NCI-H2227 treated with DMSO at 0.1 percent for 48 hours (cell line): ENCODE measurements at places on chromosomes 4 and X.

GRCh38 chrX:1223242-1223600 is 10.8 kb upstream of the CRLF2 start:
- no peak for DNase-seq

DNA sequence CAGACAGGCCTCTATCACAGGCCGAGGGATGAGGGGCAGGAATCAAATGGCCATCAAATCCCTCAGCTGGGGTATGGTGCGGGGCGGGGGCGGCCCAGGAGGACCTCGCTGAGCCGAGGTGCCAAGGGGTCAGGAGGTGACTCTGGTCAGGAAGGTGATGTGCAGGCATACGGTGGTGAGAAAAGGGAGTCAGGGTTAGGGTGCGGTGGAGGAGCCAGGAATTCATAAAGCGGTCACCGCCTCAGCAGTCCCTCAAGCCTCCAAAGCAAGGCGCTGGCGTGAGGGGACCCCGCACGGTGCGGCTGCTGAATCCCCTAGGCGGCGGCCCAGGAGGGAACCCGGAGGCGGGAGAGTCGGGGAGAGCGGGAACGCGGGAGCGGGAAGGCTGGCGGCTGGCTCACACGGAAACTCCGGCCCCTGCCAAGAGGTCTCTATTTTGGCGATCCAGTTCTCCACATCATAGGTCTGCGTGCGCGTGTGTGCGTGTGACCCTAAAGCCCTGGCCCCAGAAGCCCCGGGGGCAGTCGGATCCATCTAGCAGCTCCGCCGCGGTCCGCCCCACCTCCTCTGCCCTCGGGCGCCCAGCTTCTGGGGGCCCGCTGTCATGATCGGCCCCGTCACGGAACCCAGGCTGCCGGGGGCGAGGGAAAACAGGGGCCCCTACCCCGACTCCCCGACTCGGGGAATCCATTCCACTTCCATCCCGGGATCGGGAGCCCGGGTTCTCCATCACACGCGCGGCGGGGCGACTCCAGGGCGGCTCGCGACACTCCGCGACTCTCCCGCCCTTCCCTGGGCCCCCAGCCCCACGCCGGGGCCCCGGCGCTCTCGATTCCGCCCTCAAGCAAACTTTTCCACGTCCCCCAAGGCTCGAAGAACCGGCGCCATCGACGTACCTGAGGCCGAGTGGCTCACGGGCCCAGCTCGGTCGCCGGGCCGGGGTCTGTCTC is 593 bp downstream of the ELF4 start:
- no peak for DNase-seq

- DNase-seq, result no peak
These were observed 45.7 kb downstream of the ZNF721 start for GRCh38 chr4:453267-453666.

GRCh38 chrX:67523932-67524331 is 19.9 kb upstream of the AR start:
- no peak for DNase-seq

DNA sequence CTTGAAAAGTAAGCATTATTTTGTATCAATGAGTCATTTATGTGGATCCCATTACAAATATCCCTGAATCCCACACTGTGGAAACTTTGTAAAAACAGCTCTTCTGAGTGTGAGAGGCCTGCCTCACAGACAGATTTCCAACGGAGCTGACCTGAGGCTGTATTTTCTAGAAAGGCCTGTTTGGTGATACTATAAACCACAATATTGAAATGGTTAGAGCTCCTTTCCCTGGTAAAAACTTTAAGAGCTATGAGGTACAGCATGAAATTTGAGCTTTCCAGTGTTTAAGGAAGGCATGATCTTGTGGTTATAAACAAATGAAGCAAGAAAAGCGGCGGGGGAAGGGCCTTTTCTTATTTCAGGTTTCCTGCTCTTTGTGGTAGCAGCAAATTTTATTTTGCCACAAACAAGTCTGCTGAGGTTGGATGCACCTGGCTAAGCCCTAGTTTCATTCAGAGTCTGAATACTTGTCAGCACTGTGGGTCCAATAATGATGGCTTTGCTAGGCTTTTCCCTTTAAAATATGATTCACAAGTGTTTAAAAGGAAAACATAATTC is 86.8 kb upstream of the ETNPPL start:
- DNase-seq, result no peak

- no peak for DNase-seq
These were observed 5.7 kb downstream of the ZNF275 start for GRCh38 chrX:153339662-153340061.

DNA sequence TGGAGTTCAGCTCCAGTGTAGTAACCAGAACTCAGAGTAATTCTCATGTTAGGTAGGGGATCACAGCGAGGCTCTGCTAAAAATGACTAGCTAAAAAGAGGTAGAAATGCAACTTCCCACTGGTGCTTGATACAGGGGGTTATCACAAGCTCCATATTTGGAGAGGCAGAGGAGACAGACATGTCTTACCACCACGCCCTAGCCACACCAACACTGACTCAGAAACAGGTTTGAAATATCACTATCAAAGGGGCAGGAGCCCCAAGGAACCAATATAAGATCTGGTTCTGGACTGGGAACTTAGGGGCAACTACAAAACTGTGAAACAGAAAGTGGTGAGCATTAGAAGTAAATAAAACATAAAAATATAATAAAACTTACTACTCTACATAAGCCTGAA is 62.9 kb downstream of the IQCM start:
- DNase-seq, result no peak

DNA sequence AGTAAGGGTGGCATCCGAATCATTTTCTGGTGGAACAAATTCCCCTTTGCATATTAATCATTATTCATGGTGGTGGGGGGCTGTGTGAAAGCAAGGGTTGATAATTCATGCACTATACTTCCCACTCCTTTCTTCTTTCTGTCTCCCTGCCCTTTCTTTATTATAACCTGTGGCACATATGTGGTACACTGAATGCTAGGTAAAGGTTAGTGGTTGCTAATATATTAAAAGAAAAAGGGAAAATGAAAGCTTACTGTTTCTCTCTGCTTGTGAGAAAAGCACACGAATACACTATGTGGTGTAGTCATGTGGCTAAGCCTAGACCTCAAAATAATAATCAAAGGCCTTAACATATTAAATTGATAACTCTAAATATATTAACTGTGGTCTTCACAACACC is 178.4 kb upstream of the RPS6KA3 start:
- DNase-seq, result no peak

GRCh38 chrX:21171181-21171580 is 203.0 kb upstream of the CNKSR2 start:
- no peak for DNase-seq

- no peak for DNase-seq
These were observed 60.7 kb upstream of the DHRSX start for GRCh38 chrX:2561456-2561855.

GRCh38 chrX:264634-265455 is 16.3 kb upstream of the PLCXD1 start:
- no peak for DNase-seq

- DNase-seq, result no peak
These were observed 63.1 kb upstream of the KLHL13 start for GRCh38 chrX:118179718-118180117.

DNA sequence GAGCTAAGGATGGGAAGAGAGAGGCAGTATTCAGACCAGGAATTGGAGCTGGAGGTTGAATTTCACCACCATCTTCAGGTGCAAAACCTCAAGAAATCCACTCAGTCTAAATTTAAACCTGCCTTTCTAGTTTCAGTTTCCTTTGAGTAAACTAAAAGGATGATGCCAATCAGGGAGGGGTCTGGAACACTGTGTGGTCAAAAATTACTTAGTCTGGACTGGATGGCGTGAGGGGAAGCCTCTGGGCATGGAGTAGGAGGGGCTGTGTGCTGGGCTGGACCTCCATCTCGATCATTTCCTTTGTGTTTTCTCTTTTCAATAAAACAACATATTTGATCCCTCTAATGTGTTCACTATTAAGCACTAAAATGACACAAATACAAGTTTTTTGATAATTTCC is 120.1 kb downstream of the GC start:
- DNase-seq, result no peak

GRCh38 chrX:45187731-45188130 is 12.9 kb downstream of the DIPK2B start:
- DNase-seq, result no peak

GRCh38 chrX:15366506-15367352 is 17.5 kb downstream of the VEGFD start:
- no peak for DNase-seq

DNA sequence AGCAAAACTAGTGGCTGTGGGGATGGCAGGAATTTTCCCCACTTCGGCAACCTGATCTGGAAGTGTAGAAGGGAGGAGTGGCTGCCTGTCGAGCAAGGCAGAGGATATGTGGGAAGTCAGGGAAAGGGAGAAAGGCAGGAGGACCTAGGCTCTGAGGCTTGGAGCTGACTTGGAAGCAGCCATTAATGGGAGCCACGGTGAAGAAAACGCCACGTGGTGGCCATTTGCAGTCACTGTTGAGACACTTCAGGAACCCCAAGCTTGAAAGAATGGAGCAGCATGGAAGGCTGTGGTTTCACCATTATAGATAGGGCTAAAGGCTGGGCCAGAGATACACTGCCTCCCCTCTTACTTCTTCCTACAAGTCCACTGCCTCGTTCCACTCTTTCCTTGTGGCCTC is 41.8 kb upstream of the MAML3 start:
- no peak for DNase-seq

GRCh38 chr4:137621056-137621455 is 88.8 kb upstream of the PCDH18 start:
- DNase-seq, result peak; percentile 32

- DNase-seq, result no peak
These were observed 137.2 kb downstream of the FNIP2 start for GRCh38 chr4:158906073-158906472.

DNA sequence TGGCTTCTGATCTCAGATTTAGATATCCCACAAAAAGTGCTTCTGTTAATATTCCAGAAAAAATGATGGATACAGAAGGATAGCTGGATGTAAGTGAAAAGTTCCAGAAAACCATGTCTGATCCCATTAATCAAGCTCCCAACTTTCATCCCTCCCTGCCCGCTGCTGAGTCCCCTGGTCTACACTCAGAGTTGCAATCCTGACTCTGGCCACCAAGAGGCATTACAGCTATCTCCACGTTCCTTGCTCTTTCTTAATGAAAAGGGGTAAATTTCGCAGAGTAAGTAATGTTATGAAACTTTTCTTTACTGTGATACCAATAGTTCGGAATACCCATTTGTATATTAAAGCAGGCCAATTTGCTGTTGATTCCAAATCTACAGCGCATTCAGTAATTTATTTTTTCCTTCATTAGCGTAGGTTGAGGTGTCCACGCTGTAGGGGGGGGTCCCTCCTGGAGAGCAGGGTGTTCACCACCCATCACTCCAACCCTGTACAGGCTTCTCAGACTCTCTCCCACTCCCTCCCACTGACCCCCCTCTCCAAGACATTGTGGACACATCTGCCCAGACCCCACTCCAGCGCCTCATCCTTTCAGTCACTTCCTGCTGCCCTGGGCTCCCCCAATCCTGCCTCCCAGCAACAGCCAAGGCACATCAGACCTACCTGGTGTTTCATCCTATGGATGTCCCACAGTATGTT is 55.1 kb downstream of the RAB40A start:
- DNase-seq, result peak; percentile 22

DNA sequence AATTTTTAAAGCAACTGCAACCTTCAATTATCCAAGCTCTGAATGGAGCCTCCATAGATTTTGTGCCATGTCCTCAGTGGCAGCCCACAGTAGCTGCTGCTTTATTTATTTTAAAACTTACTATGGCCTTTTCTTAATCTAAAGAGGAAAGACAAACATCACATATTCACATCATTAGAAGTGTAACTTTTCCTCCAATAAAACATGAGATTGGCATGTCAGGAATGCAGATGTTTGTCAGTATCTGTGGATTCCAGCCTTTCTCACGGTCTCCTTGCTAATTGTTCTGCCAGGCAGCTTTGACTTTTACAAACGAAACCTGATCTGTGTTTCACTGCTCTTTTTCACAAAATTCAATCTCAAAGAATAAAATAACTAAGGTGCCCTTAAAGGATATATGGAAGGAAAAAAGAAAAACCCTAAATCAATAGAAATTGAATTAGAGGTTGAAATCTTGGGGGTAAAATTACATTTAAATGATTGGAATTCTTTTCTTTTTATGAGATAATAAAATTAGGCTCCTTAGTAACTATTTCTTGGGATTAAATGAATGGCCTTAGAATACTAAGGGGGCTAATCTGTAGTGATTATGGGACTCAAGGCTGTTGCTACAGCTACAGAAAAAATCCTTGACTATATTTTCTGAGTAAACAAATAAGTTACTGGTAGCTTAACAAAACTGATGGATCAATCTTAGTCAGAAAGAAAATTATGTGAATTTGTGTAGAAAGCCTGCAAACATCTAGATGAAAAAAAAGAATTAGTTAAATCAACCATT is 151.3 kb downstream of the RTL9 start:
- no peak for DNase-seq

DNA sequence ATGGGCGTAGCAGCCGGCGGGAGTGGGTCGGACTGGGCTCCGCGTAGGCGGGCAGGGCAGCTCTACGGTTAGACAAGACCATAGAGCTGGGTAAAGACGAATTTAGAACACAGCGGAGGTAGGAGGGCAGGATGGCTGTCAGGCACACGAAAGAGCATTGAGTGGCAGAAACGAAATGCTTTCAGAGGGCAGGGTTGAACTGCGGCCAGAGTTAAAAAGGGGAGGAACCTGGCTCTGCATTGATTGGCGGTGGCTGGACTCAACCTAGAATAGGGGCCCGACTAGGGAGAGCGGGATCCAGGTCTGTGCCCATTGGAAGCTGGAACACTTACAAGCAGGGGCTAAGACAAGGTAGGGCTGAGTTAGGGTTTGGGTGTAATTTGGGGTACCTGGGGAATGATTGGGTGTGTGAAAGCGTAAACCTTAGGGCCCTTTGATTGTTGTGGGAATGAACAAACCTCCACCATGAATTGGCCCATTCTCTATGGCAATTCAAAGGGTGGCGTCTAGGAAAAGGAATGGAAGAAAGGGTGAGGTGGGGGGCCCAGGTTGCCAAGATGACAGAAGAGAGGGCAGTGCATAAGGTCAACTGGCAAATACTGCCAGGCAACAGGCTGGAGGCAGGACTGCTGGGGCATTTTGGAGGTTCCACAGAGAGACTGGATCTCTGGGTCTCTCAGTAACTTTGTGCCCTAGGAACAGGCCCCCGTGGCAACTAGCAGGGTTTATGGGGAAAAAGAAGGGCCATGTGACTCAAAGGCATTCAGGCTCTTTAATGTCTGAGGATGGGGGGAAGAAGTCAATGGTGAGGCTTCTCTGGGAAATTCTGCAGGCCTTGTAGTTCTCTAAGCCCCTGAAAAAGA is 911 bp upstream of the ELK1 start:
- DNase-seq, result no peak

DNA sequence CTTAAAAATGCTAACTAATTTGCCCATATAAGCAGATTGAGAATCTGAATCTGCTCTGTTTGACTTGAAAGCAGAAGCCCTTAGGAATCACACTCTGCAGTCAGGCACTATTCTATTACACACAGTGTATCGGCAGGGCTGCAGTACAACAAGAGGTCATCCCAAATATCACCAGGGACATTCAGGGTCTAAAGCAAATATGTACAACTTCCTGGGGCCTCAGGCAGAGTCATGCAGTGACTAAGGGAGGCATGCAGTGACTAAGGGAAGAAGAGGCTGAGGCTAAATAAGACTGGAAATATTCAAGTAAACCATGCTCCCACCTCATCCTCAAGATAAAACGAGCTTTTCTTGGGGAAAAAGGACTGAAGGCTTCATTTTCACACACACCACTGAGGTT is 20.9 kb downstream of the MAPK10 start:
- no peak for DNase-seq

- DNase-seq, result no peak
These were observed 34.8 kb downstream of the POLA1 start for GRCh38 chrX:24728530-24728929.
